ENCODE measurements at places on chromosomes 16 and 17.
A peak's percentile ranks its signal among the peaks of the same experiment; 100 is the strongest.

DNA sequence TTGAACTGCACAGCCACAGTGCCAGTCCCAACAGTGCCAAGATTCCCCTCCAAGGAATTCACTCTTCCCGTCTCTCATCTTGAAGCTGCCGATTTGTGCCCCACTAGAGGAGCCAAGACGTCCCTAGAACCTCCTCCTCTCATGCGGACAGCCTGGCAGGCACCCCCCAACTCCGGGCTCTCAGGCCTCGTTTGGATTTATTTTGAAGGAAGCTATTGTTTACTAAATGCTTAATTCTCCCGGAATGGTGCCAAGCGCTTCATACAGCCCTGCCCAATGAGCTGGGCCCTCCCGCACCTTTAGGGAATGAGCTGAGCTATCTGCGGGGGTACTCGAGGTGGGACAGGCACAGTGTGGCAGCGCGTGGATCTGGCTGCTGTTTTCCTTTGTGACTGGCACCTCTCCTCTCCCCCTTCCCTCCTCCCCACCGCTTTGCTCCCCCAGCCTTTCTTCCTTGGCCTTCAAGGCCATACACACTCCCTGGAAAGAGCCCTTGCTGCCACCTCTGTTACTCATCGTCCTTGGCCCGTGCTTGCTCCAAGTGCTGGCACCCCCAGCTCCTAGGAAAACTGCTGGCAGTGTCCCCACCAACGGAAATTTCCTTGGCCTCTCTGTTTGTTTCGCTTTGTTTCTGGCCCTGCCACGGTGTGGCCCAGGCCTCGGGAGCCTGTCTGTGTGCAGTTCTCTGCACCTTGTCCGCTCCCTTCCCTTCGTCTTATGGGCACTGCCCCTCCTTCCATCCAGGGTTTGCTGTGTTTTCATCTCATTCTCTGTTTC, 49.9 kb upstream of the CDR2 start:
- no peak for DNase-seq

GRCh38 chr16:30416047-30416603, 8.7 kb downstream of the ZNF771 start:
- DNase-seq = no peak

GRCh38 chr16:88971371-88972097, 5.5 kb downstream of the CBFA2T3 start:
- no peak for DNase-seq

DNA sequence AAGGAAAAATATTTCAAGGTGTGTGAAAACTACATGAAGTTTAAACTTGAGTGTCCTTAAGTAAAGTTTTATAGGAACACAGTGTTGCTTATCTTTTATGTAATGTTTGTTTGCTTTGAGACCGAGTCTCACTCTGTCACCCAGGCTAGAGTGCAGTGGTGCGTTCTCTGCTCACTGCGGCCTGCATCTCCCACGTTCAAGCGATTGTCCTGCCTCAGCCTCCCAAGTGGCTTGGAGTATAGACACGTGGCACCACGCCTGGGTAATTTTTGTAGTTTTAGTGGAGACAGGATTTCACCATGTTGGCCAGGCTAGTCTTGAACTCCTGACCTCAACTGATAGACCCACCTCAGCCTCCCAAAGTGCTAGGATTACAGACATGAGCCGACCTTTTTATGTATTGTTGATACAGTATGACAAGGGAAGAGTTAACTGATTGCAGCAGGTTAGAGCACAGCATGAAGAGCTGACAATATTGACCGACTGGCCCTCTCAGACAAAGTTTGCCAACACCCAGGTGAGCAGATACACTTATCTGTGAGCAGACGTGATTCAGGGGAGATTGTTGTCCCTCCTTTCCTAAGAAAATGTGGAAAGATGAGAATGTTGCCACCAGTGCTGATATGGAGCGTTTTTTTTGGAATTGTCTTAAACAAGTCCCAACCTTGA, 373.7 kb downstream of the WWOX start:
- DNase-seq = no peak

DNA sequence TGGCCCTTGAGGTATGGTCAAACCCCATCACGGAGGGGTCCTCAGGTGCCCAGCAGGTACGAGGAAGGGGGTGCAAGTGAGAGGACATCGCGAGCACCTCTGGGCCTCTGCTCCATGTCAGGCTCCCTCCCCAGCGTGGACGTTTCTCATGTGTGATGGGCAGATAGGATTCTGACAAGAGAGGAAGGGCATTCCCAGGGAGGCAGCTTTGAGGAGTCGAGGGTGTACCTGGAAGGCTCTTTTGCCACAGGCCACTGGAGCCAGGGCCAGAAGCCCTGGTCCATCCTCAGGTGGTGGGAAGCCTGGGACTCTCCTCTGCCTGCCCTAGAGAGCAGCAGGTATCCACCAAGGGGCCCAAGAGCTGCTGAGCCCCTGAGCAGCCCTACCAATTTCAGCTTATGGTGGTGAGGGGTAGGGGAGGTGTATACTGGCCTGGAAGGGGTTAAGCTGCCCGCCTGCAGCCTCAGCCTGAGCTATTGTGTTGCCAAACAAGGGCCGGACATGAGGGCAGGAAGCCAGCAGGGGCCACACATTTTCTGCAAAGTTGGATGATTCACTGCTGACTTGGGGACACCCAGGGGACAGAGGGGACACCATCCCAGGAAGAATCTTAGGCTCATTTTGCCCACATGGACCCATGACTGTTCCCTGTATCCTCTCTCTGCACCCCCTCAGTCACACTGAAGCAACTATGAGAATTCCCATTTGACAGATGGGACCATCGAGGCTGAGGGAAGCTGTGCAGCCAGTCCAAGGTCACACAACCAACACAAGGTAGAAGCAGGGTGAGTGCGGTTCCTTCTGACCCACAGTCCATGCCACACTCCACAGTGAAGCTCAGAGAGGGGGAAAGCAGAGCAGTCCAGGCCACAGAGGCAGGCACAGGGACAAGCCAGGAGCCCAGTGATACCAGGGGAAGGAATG, 1.7 kb downstream of the CDH5 start:
- DNase-seq = no peak

DNA sequence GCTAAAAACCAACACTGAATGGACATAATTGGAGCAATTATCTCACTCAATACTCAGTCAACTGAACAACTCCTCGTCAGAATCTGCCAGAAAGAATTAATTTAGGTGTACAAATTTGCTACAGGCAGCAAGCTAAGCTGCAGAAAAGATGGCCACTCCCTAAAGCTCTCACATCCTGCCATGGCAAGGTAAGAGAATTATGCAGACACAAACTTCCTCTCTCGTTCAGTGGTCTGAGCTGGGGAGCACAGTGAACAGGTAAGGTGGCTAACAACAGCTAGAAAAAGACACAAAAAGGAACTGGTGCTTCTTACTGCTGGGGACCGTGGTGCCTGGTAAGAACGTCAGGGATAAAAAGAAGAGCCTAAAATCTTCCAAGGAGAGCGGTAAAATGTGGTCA, 74.9 kb upstream of the BCAR1 start:
- DNase-seq = no peak

DNA sequence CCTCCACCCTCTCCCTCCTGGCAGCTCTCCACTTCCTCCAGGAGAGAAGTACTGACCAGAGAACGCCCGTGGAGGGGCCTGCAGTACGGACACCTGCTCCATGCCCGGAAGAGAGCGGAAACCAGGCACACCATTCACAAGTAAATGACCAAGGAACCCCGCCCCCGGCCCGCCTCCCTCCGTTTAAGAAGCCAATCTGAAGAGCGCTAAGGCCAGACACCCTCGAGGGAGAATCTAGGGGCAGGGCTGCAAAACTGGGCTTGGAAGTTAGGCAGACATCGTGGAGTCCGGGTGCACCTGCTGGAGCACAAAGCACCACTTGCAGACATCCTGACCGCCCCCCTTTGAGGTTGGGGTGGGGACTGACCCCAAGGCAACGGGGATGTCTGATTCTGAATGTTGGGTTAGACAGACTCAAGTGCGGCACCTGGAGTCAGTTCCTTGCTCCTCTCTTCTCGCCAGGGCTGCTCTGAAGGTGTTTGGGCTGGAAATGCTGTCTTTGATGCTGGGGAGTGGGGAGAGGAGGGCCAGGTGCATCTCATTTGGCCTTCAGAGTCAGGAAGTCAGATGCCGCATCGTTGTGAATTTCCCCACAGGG, 964 bp upstream of the FAAP100 start:
- DNase-seq = peak; percentile 83

- DNase-seq = peak; percentile 28
Observed at GRCh38 chr17:49494986-49495841, at the start of gene NGFR. Gene NGFR, plus strand, starts transcription at chr17:49495293. Its CDS starts 125 bp downstream, at chr17:49495418.

GRCh38 chr16:14392960-14393359, 237.1 kb downstream of the PARN start:
- no peak for DNase-seq

GRCh38 chr17:50570528-50570927, 10.0 kb downstream of the CACNA1G start:
- DNase-seq = no peak

All from stimulated activated CD4-positive, alpha-beta T cell treated with anti-CD3 and anti-CD28 coated beads, Interleukin-2, amount 100 ng/mL, for 24 hours (primary cell).